NCI-H146 (cell line): ENCODE measurements at places on chromosomes 4 and X.

- DNase-seq = no peak
Measured at GRCh38 chr4:94877973-94878372, 120.2 kb downstream of the BMPR1B start.

- DNase-seq = no peak
Measured at GRCh38 chr4:20362148-20362547, 110.4 kb downstream of the SLIT2 start.

DNA sequence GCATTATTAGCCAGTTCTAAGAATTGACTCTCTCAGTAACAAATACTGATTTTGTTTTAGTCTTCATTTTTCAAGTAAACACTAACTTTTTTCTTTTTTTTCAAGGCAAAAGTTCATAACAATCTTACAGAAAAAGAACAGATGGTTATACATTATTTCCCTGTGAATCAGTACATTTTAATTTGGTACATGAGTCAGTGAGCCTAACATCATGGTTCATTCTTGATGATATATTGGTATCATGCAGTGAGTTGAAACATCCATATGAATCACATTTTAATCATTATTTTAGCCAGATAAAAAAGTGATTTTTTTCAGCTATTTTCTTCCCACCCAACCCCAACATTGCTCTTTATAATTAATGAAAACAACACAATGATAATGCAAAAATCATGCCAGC, 184.3 kb upstream of the TACR3 start:
- DNase-seq = no peak

DNA sequence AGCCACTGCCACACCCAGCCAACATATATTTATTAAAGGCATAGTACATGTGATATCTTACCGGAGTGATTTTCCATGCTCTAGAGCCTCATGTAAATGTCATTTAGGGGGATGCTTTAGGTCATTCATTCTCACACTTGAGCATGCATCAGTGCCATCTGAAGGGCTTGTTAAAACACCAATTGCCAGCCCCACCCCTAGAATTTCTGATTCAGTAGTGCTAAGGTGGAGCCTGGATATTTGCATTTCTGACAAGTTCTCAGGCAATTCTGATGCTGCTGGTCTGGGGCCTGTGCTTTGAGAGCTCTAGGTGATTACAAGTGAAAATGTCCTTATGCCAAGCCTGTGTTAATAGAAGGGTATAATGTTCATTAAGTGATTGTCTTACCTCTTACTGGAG, 107.7 kb downstream of the PHEX start:
- no peak for DNase-seq

GRCh38 chrX:49177873-49178480, 6.3 kb downstream of the PLP2 start:
- no peak for DNase-seq

- DNase-seq = peak; percentile 74
Measured at GRCh38 chr4:22515145-22515887, 550 bp downstream of the ADGRA3 start.

GRCh38 chr4:6465955-6466354, 6.5 kb downstream of the PPP2R2C start:
- DNase-seq = no peak
